ENCODE measurements at places on chromosomes 2 and 18.

DNA sequence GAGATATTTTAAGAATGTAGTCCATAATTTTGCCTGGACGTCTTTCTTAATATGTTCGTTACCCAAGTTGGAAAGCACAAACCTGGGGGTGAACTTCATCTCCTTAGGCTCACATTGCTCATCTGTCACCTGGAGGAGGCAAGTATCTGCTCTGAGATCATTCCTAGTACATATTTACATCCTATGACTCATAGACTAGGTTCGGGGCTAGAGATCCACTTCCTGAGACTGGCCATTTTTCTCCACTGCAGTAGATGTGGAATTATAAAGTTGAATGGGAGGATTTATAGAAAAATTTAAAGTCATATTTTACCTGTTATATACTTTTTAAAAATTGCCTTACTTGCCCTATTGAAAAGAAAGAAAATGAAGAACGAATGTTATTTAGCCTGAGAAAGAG lies 77.5 kb upstream of the PROKR1 start:
- no peak for DNase-seq

GRCh38 chr18:35524226-35524625 lies 26.5 kb upstream of the INO80C start:
- no peak for DNase-seq

DNA sequence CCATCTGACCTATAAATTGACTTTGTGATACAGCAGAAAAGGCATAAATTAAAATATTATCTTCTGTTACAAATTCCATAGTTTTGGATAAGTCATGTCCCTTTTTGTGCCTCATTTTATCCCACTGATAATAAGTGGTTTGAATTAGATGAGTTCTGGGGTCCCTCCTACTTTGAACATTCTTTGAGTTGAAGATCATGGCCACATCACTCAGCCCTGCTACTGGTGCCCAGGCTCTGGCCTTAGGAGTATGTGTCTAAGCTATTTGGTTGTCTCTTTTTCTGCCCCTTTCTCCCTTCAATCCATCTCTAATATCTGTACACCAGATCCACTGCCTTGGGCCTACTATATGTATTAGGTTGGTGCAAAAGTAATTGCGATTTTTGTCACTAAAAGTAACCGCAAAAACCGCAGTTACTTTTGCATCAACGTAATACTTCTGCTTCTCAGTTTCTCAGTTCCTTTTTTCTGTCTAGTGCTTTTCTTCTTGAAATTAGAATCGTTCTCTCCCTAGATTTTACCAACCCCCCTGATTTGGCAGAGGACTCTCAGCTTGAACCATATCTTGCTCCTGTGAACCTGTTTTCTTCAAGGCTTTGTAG lies 362.5 kb upstream of the TNP1 start:
- no peak for DNase-seq

GRCh38 chr18:9068346-9068745 lies 34.2 kb upstream of the NDUFV2 start:
- no peak for DNase-seq

GRCh38 chr2:165120740-165121467 lies 82.9 kb downstream of the SCN3A start:
- DNase-seq, result peak; percentile 30

GRCh38 chr2:218985325-218986091 lies 524 bp upstream of the FEV start:
- no peak for DNase-seq

DNA sequence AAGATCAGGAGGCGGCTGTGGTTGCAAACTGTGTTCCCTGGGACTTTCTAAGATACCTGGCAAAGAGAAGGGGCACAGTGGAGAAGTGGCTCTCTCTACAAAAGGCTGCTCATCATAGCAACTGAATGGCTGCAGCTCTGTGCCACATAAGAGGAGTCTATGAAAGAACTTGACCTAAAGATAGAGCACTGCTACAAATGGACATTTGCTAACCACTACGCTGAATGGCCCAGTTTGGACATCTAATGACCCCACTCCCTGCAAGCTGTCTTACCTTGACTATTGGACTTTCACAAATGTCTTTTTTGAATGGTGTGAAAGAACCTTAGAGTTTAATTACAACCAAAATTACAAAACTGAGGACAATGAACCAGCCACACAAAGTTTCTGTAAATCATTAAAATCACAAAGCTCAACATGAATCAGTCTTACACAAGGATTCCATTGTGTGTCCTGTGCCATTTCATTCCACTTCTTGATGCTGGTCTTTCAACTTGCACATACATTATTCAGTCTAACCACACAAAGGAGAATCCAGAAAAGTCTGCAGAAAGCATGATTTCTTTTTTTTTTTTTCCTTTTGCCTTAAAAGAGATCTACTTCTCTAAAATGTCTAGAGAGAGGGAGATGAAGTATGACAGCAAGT lies 154.0 kb downstream of the LAMA1 start:
- DNase-seq, result no peak

DNA sequence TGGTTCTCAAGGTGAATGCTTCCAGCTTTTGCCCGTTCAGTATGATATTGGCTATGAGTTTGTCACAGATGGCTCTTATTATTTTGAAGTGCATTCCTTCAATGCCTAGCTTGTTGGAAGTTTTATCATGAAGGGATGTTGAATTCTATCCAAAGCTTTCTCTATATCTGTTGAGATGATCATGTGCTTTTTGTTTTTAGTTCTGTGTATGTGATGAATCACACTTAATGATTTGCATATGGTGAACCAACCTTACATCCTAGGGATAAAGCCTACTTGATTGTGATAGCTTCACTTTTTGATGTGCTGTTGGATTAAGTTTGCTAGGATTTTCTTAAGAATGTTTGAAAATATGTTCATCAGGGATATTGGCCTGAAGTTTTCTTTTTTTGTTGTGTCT lies 112.1 kb downstream of the MBD2 start:
- DNase-seq, result no peak

DNA sequence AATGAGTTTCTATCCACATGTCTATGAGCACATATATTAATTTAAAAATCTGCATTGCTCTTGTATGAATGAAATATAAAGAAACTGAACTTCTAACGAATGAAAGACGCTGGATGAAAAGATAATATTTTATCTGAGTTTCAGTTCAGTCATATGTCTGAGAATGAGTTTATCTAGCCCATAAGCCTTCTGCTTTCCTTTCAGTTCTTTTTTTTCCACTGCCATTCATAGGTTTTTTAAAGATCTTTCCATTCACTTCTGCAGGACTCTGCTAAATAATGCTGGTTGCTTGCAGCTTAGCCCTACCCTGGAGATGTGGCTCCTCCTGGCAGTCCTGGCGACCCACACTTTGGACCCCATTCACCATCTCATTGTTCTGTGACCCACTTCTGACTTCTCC lies 109.0 kb downstream of the BCL2 start:
- DNase-seq, result no peak

GRCh38 chr2:16124881-16125613 lies 184.7 kb downstream of the MYCN start:
- DNase-seq, result no peak

DNA sequence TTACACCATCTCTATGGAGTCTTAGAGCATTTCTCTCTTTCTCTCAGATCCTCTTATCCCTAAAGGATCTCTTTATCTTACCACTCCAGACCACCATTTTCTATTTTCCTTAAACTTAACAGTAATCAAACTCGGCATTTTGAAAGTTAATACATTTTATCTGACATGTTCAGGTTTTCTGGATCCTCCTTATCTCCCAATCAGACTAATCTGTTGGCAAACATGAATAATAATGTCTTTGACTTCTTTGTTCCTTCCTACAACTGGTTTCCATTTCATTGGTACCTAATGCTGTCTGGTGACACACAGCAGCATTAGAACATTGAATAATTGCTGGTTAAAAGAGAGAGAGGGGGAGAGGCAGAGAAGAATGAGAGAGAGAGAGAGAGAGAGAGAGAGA lies 932.1 kb upstream of the FSHR start:
- DNase-seq, result no peak

GRCh38 chr18:79962835-79963657 lies 1.4 kb upstream of the HSBP1L1 start:
- DNase-seq, result no peak

DNA sequence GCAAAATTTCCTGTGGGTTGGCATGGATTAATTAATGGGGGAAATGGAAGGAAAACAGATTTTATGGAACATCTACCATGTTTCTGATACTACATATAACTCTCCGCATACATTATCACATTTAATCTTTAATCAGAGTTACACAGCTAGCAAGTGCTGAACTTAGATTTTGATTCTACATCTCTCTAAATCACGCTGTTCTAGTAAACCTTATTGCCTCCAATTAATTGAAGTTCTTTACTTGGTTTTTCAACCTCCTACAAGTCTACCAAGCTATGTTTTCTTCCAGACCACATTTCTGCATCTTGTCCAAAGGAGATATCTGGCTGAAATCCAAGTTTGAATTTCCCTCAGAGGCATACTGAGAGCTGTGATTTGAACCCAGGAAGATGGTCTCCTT lies 125.8 kb upstream of the GAREM1 start:
- DNase-seq, result no peak

GRCh38 chr18:13178976-13179375 lies 39.6 kb upstream of the LDLRAD4 start:
- no peak for DNase-seq

- no peak for DNase-seq
Measured at GRCh38 chr2:10960606-10961489, 49.1 kb downstream of the KCNF1 start.

GRCh38 chr2:144357623-144358373 lies 162.1 kb downstream of the ZEB2 start:
- DNase-seq, result peak; percentile 92

GRCh38 chr2:41061356-41061755 lies 609.5 kb upstream of the SLC8A1 start:
- peak; percentile 27 for DNase-seq

- DNase-seq, result peak; percentile 81
Measured at GRCh38 chr18:75898651-75899050, 471.1 kb upstream of the SMIM21 start.

- DNase-seq, result no peak
Measured at GRCh38 chr2:68796295-68796905, 61.8 kb downstream of the ARHGAP25 start.

GRCh38 chr18:57921708-57922107 lies 118.6 kb upstream of the ATP8B1 start:
- no peak for DNase-seq

DNA sequence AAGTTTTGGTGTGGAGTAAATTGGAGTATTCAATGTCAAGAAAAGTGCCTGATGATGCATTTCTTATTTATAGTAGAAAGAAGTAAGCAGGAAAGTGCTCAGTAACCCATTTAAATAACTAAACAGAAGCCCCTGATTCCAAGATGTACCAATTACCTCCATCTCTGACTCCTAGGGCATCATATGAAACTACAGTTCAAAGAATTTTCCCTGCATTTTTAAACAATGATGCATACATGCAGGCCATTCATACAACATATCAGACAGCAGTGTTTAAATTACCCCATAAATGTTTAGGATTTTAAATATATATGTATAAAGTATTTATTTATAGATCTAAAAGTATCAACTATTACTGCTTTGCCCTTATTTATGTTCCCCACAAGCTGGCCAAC lies 36.2 kb downstream of the FTCDNL1 start:
- no peak for DNase-seq

GRCh38 chr2:216716109-216716508 lies 20.8 kb upstream of the IGFBP5 start:
- no peak for DNase-seq

DNA sequence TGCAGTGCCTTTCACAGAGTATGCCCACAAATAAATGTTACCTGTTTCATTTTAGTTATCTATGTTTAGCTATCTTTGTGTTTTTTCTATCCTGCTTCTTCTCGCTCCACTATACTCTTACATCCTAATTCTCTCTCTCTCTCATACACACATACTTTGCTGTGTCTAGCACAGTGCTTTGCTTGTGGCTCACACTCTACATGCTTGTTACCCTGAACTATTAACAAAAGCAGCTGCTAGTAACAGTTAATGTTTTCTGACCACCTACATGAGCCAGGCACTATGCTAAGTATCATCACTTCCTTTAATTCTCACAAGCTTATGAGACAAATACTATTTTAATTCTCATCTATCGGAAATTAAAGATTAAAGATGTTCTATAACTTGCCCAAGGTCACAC lies 390.5 kb upstream of the HNRNPA3 start:
- DNase-seq, result no peak

- DNase-seq, result no peak
Measured at GRCh38 chr2:241445426-241445825, 63.0 kb downstream of the STK25 start.

DNA sequence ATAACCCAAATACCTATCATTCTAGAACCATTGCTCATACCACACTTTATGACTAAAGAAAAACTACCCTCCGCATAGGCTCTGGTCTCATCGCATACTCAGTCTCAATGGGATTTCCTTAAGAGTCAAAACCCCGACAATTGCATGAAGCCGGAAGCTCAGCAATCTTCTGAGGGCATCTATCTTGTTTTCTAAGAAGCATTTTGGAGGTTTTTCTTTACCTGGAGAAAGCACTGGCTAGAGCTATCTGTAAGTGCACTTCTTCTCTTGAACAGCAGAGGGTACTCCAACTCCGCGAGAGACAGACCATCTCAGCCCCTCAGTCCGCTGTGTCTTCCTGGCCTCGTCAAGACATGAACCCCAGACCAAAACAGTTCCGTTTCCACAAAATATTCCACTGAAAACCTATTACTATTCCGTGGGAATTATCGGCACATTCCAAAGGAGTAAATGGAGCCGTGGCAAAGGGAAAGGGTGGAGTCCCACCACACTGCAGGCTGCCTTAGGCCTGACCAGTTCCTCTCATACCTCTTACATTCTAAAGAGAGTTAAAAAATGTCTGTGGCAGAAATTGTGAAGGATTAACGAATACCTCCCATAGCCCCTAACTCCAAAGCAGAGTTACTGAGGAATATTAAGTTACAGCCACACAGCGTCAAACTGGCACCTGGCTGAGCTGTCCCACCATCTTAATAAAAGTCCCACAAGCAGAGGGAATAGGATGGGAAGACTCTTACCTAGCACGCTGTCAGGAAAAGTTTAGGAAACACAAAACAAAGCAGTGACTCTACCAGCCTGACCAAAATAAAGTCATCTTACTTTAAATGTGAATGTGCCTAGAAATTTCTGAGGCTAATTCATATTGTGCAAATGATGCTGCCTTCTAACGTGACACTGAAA lies 325.6 kb upstream of the VRK2 start:
- peak; percentile 74 for DNase-seq

DNA sequence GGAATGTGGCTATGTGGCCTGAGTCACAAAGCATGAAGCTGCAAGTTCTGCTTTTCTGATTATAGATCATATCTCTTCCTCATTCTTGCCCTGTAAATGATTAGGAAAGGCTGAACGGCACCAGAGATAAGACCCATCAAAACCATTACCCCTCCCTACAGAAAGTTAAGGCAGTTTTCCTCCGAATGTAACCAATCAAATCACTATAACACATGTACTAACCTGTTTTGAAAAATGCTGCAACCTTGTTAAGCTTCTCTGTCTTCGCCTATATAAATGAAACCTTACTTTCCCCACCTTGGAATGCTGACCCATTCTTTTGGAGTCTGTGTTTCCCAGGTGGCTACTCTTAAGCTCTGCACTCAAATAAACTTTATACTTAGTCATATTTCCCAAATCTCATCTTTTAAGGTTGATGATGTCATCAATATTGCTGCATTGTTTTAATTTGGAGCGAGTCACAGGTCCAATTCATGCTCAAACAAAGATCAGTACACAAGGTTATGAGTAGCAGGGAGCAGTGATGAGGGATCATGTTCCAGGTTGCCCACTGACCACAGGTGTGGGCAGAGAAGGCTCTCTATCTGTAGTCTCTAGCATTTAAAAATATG lies 662.3 kb downstream of the IRS1 start:
- DNase-seq, result peak; percentile 27

- DNase-seq, result peak; percentile 92
Measured at GRCh38 chr2:231720987-231721966, 13.0 kb downstream of the PTMA start.

- peak; percentile 74 for DNase-seq
Measured at GRCh38 chr18:32552421-32553030, 81.8 kb upstream of the GAREM1 start.
